Activated T-helper 9 cell treated with anti-CD3 and anti-CD28 coated beads, Interleukin-2, amount 50 U/mL, for 16 hours (primary cell): ENCODE measurements at places on chromosomes 11 and 22.

- DNase-seq = no peak
Observed at GRCh38 chr11:132068556-132068955, 698.1 kb downstream of the NTM start.

GRCh38 chr11:36699271-36699670 lies 101.2 kb upstream of the RAG2 start:
- DNase-seq = no peak

DNA sequence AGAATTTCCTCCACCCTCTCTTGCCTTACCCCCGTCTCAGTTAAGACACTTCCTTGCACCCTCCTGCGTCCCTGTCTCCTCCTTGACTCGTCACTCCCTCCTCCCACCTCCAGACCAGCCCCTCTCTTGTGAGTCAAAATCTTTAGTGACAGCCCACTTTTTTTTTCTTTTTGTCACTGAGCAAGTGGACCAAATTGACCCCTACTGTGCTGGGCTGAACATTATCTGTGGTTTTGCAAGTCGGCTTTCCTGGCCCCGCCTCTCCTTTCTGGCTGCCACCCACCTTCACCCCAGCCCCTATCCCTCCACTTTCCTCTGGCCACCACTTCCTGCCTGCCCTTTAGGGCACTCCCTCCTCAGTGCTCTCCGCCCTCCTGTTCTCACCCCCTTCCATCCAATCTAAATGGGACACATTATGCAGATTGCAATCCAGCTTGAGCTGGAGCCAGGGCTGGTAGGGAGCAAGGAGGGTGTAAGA lies at the start of gene APLNR:
Gene APLNR, minus strand, starts transcription at position 47 of the 478 bp plus-strand sequence. CDS start 246 bp downstream, outside the sequence.
- DNase-seq = no peak

- DNase-seq = no peak
Observed at GRCh38 chr11:103910721-103911120, 125.7 kb upstream of the DDI1 start.

DNA sequence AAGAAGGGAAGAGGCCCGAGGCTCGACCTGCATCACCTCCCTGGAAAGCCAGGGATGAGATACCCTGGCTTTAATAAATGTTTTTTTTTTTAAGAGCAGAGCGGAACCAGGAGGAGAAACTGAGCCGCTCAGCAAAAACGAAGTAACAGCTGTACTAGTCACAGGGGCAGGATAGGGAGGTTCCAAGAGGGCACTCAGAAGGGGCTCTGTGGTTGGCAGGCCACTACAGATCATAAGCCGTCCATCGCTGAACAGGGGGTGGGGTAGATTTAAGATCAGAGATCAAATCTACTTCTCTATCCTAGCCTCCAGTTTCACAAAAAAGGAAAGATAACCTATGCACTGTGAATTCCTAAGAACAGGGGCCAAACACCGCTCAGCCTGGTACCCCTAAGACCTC lies 625 bp downstream of the EIF3D start:
- no peak for DNase-seq

- DNase-seq = no peak
Observed at GRCh38 chr11:205221-206001, 1.8 kb downstream of the BET1L start.

- no peak for DNase-seq
Observed at GRCh38 chr11:22304337-22304961, 33.7 kb upstream of the SLC17A6 start.

GRCh38 chr22:24357547-24357946 lies 69.9 kb upstream of the ADORA2A start:
- DNase-seq = no peak

- no peak for DNase-seq
Observed at GRCh38 chr22:49961005-49961600, 531 bp downstream of the PIM3 start.

GRCh38 chr11:95363164-95363563 lies 132.2 kb upstream of the SESN3 start:
- DNase-seq = no peak

GRCh38 chr11:63614136-63614671 lies at the start of gene PLAAT3:
Gene PLAAT3 (minus strand): TSS chr11:63614433. CDS start chr11:63614014, 419 bp downstream.
- peak; percentile 8 for DNase-seq
